ENCODE measurements at places on chromosomes 12 and 14.

- DNase-seq, result no peak
Observed at GRCh38 chr14:88621100-88621499, 58.3 kb downstream of the ZC3H14 start.

- no peak for DNase-seq
Observed at GRCh38 chr14:61281186-61281947, at the start of gene TMEM30B. Gene TMEM30B, minus strand, starts transcription at chr14:61281338. Its CDS starts 191 bp downstream, at chr14:61281147.

DNA sequence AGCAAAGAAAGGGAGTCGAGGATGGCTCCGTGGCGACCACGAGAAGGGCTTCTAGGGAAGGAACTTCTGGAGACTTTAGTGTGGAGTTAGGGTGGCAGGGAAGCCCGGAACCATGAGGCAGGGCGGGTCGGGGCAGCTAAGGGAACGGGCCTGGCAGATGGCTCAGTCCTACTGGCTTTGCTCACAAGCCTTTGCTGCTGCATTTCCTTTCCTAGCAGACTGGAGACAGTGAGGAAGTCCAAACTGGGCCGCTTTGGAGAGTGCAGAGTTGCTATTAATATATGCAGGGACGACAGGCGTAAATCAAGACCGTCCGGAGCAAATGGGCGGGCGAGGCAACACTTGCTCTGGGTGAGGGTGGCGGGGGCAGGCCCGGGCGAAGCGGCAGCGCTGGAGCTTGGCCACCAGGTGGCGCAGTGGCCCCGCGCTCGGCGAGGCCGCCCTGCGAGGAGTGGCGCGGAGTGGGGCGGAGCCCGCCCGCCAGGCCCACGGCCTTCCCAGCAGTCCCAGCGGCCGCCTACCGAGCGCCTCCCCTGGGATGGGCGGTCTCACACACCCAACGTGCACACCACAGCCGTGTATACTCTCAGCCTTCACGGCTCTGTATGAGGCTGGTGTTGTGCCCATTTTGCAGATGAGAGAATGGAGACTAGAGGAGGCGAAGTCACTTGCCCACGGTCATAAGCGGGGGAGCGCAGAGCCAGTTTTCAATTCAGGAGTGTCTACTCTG lies 24.4 kb upstream of the LRTM2 start:
- DNase-seq, result peak; percentile 91

DNA sequence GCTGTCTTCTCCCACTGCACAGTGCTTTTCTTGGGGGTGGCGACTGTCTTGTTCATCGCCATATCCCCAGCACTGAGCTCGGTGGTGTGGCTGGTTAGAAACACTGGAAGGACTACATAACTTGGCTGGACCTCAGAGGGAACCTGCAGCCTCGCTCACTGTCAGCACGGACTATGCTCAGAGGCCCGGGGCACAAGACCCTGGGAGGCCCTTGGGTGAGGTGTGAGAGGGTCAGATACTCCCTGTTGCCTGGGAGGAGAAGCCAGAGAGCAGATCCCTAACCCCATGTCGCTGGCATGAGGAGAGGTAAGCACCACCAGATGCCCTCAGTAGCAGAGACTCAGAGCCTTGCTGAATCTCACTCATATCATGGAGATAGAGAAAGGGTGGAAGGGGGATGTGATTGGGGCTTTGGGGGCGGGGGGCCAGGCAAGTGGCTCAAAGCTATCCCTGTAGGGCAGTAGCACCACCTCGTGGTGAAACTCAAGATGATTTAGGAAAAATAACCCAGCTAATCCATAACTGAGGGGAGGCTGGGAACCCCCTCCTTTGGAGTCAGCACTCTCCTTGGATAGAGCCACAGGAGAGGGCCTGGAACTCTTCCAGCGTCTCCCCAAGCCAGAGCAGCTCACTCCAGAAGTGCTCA lies 18.7 kb upstream of the HDAC7 start:
- DNase-seq, result no peak

DNA sequence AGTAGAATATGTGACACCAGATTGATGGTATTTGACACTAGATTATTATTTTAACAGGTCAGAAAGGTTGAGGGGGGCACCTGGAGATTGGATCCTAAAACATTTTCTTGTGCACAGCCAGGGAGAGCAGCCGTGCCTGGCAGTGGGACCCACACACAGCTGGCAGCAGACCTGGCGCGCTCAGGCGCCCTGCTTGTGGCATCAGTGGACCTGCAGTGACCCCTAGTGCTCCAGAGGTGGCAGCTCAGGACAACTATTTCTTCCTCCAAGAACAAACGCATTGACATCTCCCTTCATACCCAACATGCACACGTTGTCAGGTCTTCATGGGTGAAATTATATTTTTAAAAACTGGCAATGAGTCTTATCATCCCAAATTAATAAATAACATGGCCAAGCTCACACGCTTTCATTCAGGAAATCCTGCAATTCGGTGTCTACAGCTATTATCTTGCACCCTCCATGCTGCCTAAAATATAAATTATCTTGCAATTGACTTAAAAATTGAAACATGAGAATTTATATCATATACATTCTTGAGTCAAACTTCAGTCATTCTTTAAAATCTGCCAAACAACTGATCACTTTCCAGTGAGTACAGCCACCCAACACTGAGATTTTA lies 7.7 kb upstream of the TMEM132D start:
- peak; percentile 60 for DNase-seq

Data from caudate nucleus (tissue), 63 donors.